ENCODE measurements at places on chromosomes 1 and 21.

DNA sequence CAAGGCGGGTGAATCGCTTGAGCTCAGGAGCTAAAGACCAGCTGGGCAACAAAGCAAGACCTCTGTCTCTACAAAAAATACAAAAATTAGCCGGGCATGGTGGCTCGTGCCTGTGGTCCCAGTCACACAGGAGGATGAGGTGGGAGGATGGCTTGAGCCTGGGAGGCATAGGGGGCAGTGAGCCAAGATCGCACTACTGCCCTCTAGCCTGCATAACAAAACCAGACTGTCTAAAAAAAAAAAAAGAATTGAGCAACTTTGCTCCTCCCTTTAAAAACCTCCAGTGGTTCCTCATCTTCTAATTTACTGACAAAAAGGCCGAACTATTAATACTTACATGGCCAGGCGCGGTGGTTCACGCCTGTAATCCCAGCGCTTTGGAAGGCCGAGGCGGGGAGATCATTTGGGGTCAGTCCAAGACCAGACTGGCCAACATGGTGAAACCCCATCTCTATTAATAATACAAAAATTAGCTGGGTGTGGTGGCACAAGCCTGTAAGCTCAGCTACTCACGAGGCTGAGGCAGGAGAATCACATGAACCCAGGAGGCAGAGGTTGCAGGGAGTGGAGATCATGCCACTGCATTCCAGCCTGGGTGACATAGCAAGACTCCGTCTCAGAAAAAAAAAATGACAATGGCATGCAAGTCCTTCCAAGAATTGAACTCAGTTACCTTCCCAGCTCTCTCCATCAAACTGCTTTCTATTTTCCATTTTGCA lies 4.4 kb downstream of the ACBD3 start:
- DNase-seq = peak; percentile 59

DNA sequence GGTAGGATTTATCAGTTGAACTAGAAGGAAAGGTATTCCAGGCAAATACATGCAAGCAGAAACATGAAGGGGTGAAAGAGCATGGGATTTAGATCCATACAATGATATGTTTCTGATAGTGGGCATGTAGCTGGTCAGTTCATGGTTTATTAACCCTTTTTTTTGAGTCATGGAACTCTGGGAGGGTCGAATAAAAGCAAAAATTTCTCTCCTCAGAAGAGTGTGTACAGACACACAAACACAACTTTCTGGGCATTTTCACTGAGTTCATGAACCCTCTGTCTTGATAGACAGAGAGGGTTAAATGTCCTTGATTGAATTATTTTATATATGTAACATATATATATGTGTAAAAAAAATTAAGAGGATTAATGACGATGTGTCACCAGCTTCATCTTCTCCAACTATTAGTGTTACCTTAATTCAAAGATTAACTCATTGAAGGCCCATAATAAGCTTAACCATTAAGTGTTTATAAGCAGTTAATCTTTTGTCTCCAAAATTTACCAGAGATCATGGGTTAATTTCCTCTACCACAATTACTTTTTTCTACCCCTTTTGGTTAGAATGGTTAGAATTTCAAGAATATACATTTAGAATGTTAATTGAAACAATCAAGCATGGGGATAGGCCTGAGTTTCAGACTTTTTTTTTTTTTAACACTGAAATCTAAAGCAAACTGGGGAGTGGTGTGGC lies 4.6 kb downstream of the JUN start:
- peak; percentile 43 for DNase-seq

DNA sequence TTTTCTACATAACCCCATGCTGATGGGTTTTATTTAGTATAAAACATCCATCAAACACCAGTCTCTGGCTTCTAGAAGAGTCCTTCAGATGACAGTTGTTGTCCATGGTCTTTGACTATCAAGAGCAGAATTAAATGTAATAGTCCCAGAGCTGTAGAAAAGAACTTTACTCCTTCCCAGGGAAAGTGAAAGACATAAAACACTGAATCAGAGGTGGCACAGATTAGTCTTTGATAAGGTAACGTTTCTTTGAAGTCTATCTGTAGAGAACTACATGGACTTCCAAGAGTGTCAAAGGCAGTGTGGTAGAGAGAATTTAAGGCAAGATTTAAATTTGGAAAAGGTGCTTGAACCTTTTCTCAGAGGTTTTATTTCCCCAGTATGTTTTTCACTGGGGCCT lies 21.9 kb downstream of the SYNC start:
- DNase-seq = no peak

DNA sequence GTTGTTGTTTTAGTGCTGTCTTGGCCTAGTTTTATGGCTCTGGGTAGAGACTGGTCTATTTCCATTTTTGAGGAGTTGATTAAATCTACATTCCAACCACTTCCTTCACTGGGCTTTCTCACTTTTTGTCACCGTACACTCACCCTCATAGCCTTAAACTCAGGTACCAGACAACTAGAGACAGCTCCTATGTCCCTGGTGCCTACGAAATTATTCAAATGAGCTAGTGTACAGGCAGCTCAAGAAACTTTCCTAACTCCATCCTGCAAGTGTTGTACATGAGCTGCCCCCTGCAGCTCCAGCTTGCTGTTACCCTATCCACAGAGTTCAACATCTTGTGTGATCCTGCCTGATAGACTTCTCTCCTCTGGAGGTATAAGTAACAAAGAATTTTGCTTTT lies 704.8 kb upstream of the RGS18 start:
- no peak for DNase-seq
